Epithelial cell of prostate (primary cell): ENCODE measurements at places on chromosomes 11 and 22.

GRCh38 chr22:29167032-29167911, 38.4 kb upstream of the EMID1 start:
- no peak for DNase-seq

DNA sequence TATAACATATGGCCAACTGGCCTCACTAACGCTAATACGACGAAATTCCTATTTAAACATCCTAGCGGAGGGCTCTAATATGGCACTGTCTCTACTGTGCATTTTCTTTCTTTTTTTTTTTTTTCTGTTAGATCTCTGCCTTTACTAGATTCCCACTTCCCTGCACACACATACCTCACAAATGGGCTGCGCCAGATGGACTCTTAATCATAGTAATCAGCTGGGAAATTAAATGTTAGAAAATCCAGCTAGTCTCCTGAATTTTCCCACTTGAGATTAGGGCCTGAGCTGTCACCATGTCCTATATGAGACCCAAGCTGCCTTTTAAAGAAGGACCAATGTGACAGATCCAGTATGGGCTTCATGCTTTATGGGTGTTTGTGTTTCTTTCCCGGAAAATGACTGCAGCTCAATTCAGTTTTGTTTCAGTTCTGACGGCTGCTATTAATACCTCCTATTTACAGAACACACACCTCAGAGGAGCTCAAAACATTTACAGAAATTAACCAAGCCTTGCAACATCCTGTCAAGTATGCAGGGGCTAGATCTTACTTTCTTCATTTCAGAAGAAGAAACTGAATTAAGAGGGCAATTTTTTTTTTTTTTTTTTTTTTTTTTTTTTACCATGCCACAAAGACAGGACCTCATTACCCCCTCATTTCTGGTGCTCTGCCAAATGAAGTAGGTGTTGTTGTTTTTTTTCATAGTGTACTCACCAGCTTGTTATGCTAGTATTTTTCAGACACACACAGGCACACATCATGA, 49.8 kb upstream of the BLID start:
- no peak for DNase-seq

- DNase-seq, result no peak
These were observed 35.1 kb upstream of the SUSD2 start for GRCh38 chr22:24146194-24146616.

DNA sequence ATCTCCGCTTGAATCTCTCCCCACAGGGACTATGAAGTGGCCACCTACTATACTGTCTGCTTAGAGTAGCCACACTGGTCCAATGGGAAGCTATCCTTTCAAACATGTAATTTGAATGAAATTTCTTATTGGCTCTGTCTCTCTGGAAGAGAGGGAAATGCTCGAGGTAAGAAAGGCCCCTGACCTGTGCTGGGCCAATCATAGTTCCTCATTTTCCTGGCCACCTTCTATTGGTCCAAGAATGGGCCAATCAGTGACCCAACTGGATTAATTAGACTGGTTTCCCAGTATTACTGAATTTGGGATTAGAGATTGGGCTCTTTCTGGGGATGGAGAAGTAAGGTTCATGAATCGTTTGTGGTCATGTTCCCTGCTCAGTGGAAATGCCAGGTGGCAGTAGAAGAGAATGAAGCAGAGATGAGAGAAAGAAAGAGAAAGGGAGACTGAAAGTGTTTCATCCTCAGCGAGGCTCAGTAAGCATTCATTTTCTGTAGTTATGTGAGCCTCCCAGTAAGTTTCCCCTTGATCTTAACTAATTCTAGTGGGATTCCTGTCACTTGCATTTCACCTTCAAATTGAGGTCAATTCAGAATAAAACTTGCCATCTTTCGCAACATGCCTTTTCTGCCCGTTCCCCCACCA, 8.4 kb upstream of the MMP20 start:
- DNase-seq, result no peak

GRCh38 chr11:131760091-131761061, 390.0 kb downstream of the NTM start:
- no peak for DNase-seq

DNA sequence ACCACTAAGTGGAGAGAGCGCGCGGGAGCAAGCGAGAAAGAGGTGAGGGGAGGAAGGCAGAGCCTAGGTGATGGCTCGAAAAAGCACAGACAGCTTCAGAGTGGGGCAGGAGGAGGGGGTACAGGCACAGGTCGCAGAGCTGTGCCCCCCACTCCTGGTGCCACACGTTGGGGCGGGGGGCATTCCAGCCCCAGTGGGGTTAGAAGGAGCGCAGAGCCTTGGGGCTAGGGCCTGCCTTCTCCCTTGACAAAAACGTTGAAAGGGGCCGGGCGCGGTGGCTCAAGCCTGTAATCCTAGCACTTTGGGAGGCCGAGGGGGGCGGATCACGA, 41.6 kb upstream of the ISX start:
- DNase-seq, result no peak

- DNase-seq, result no peak
These were observed 251.2 kb downstream of the ETS1 start for GRCh38 chr11:128336203-128336602.

GRCh38 chr11:109075976-109076375, 346.0 kb upstream of the C11orf87 start:
- DNase-seq, result no peak

- DNase-seq, result no peak
These were observed 7.8 kb downstream of the HNRNPUL2 start for GRCh38 chr11:62719302-62719978.

GRCh38 chr22:41683616-41684015, 5.1 kb downstream of the SNU13 start:
- no peak for DNase-seq

DNA sequence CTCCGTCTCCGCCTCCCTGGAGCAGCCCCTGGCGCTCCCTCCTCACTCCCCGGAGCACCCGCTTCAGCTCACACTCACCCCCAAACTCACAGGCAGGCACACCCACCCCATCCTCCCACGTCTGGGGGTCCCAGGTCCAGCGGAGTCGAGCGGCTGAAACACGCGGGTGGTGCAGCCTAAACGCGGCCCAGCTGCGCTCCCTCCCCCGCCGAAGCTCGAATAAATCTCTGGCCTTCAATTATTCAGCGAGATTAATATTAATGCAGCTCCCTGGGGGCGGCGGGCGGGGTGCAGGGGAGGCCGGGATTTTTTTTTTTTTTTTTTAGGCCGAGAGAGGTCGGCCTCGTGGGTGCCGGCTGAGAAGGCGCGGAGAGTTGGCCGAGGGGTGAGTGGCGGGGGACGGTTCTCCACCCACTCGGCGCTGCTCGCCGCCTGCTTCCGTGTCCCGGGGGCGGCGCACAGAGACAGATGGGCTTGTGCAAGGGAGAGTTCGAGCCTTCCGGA, 524 bp upstream of the SLC1A2 start:
- DNase-seq, result no peak

DNA sequence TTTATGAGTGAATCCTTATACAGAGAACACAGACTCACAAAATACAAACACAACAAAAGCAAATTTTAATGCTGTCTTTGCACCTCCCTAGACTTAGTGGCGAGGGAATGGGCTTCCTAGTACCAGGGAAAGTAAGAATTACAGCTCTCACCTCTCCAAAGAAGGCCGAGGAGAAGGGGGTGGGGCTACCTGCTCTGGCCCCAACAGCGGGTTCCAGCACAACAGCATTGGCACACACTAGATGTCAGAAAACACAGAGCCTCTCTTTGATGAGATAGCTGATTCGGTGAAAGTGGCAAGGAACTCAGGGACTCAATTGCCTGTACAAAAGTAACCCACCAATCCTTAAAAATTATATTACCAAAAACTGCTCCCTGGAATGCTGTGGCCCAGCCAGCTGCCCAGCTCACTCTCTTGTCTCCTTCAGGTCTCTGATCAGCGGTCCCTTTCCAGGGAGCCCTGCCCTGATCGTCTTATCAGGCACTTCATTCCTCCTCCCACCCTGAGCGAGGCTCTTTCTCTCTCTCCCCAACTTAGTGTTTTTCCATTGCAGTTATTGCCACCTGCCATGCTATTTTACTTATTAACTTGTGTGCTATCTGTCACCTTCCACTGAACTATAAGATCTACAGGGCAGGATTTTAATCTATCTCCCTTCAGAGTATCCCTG, 30.7 kb downstream of the SPON1 start:
- no peak for DNase-seq

DNA sequence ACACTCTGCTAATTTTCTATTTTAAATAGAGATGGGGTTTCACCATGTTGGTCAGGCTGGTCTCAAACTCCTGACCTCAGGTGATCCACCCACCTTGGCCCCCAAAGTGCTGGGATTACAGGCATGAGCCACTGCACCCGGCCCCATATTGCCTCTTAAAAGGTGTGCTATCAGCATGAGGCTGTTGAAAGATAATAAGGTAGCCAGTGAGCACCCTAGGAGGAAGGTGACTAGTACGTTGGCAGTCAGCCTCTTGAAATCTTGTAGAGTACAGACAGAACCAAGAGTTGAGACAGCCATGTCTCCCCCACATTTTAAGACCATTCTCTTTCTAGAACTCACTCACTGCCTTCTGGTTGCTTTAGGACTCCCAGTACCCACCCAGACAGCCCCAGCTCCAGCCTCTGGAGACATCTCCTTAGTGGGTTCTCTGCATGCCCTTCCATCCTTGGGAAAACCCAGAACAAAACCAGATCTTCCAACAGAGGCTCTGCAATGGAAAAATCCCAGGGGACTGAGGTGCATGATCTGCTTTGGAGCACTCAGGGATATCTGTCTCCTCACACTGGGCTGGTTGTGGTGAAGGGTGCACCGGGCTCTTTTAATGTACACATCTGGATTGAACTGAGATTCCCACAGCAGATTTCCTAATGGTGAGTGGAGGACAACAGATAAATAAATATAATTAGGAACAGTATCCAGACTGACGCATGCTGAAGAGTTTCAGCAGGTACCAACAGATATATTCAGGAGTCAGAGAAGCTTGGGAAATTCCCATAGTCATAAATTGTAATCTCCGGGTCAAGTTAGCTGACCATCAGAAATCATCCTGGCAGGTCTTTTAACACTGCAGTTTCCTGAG, 49.4 kb downstream of the LRRC74B start:
- DNase-seq, result no peak

GRCh38 chr22:22710719-22711531, 66.5 kb downstream of the GGTLC2 start:
- no peak for DNase-seq

DNA sequence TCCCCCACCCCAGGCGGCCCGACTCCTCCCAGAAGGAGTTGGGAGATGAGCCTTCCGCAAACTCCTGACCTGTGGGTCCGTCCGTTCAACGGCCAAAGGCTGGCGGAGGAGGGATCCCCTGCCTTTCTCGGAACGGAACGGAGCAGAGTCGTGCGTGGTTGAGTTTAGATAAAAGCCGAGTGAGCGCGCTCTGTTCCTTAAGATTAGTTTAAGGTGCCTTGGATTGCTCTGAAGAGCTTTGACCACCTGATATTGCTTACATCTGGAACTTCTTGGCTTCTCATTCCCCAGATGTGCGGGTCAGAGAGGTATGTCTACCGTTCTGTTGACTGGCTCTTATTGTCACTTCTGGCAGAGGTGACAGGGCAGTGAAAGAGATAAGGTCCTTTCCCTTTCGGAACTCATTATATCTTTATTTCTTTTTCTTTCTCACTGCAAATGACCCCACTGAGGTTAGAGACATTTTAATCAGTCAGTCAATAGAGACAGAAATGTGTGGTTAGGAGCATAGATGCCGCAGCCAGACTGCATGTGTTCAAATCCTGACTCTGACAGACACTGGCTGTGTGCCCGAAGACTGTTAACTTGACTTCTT, at the start of gene TRIM6:
Gene TRIM6 (plus strand): TSS at position 31 of the 595 bp plus-strand sequence. CDS start 261 bp downstream, at position 292.
- DNase-seq, result no peak
